ENCODE measurements at places on chromosomes 2 and 18. TPM values are rescaled to one million over a fixed set of nuclear protein-coding genes. Genes with fewer than 3 reads are reported as not detected.

DNA sequence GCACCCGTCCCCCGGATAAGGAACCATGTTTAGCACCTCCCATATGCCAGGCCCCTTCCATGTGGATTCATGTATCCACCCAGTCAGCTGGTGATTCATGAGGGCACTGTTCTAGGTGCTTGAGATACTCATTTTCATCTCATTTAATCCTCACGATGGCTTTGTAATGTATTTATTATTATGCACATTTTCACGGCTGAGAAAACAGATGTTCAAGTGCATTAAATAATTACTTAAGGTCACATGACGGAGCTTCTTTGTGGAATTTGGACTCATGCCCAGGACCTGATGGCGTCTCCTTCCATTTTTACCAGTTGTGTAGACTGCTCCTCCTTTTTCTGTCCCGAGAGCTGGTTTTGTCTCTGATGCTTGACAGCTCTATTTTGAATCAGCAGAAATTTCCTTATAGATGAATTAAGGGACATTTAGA lies 72.2 kb upstream of the RBM44 start:
- DNase-seq = no peak

- no peak for DNase-seq
Observed at GRCh38 chr2:231129216-231129615, 4.4 kb upstream of the HTR2B start.

GRCh38 chr2:145085612-145086011 lies 565.7 kb upstream of the ZEB2 start:
- DNase-seq = no peak

DNA sequence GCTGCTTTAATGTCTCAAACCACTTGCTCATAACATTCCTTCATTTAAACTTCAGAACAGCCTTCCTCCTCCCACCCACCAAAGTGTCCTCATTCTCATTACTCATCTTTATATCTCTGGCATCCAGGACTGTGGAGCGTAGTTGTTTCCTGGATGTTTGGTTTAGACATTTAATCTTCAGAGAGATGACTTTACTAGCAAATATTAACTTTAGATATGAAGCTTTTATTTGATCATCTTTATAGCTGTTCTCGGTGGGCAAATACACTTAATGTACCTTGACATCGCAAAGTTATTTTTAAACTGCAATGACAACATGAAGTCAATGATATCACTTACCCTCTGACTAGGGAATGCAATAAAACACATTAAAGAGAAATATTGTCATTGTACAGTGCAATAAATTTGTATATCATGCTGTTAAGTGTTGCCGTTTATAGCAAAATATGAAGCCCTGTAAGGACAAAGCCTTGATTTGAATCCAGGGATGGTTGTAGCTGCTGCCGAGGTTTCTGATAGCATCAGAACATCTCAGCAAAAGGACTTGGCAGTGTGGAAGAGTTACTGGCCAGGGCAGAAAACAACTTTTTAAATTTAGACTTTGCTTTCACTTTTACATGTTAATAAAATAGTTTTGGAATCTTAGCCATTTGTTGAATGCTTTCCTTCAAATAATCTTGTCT lies 4.6 kb upstream of the LAMA3 start:
- no peak for DNase-seq

DNA sequence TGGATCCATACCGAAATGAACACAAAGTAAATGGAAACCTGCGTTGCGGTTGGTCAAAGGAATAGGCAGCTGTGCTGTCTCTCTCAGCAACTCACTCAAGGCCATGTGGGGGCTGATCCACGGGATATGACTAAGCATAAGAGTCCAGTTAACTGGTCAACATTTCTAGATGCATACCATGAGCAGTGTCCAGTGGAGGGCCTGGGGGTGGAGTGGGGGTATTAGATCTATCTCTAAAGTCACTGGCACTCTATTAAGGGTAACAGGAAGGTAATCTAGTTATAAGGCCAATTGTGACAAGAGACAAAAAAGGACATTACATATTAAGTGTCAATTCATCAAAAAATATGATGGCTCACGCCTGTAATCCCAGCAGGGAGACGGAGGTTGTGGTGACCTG lies 136.8 kb downstream of the TTC32 start:
- no peak for DNase-seq

- peak; percentile 44 for DNase-seq
Observed at GRCh38 chr18:73408469-73408868, 540.7 kb upstream of the NETO1 start.

DNA sequence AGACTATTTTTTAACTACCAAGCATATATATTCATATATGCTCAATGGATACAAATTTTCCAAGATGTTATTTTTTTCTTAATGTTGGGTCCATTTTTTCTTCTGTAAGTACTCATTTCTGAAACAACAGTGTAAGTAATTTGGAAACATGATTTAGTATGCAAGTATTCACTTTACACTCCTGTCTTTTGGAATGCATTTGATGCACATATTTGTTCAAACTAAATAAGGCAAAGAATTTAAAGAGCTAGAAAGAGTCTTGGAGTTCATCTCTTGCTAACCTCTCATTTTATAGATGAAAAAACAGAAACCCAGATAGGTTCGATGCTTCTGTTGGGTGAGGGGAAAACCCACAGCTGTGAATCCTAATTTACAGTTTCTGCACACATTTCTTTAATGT lies 439.5 kb upstream of the RAB12 start:
- DNase-seq = no peak

GRCh38 chr2:239189711-239190131 lies 211.1 kb downstream of the HDAC4 start:
- DNase-seq = no peak

DNA sequence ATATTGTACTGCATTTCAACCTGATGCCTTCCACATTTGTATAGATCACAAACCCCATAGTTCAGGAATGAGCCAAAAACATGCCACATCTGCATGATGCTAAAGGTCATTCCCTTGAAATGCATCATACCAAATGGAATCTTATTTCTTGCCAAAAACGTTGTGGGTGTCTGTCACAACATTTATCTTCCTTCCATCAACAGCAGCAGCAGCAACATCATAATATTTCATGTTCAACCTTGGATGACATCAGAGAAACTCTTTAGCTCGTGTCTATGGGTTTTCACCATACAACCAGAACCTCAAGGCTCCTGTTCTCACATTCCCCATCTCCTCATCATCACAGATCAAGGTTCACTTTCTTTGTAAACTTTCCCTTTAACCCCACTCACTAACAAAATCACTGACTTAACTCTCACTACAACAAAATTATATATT lies 221.3 kb upstream of the CTAGE1 start:
- DNase-seq = no peak

DNA sequence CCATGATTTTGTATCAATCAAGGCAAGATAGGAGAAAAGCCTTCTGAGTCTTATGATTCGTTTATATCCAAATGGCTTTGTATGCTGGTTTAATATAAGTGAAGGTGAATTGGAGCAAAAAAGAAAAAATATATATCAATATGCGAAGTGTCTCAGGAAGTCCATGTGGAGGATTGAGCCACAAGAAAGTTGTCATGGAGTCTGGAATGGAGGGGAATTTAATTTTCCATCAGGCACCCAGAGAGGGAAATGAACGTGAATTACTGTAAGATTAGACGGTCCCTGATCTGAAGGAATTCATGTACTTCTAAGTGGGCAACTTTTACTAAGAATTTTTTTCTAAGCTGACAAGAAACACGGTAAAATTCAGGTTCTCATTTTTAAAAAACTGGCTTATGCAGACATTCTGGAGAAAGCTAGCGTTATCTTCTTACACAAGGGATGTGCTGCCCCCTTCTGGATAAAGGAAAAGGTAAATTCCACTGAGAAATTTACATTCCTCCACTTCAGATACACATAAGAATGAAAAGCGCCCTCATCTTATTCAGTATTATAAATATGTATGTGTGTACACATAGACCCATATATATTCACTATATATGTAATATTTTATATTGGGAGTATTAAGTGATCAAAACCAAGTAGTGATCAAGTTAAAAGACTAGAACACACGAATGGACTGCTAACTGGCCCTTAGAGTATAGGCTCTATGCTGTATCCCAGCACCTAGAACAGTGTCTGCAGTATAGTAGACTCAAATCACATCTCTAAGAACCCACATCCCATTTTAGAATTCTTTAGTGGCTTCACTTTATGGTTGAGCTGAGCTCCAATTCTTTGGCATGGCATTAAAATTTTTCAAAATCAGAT lies 289.0 kb upstream of the TFPI start:
- DNase-seq = peak; percentile 91

DNA sequence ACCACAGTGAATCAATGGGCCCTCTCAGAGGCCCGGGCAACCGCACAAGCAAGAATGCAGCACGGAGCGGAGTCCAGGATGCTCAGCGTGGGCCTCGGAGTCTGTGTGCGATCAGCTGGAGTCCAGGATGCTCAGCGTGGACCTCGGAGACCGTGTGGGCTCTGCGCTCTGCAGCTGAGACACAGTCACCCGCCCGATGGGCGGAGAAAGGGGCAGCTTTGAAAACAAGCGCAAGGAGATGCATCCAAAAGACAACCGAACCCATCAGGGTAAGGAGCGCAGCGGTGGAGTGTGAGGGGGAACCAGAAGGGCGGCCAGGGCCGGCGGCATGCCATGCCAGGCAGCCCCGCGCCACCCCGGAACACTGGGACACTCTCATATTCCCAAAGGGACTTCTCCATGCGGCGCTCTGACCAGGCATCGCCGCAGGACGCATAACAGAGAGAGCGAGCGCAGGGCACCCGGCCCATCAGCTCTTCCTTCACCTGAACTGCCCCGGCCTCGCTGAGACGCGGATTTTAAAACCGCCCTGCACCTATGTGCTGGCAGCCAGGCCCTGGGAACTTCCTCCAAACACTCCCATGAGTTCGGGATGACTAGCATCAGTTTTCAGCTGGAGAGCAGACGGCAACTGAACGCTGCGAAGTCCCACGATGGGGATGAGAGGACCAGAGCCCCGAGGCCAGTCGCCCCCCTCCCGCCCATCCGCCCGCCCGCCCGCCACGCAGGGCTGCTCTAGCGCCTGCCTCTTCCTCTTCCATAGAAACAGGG lies 44.7 kb downstream of the MC5R start:
- peak; percentile 69 for DNase-seq

- no peak for DNase-seq
Observed at GRCh38 chr2:25032901-25033300, 9.0 kb upstream of the EFR3B start.

- DNase-seq = no peak
Observed at GRCh38 chr2:55009277-55010060, 40.8 kb downstream of the RTN4 start.

DNA sequence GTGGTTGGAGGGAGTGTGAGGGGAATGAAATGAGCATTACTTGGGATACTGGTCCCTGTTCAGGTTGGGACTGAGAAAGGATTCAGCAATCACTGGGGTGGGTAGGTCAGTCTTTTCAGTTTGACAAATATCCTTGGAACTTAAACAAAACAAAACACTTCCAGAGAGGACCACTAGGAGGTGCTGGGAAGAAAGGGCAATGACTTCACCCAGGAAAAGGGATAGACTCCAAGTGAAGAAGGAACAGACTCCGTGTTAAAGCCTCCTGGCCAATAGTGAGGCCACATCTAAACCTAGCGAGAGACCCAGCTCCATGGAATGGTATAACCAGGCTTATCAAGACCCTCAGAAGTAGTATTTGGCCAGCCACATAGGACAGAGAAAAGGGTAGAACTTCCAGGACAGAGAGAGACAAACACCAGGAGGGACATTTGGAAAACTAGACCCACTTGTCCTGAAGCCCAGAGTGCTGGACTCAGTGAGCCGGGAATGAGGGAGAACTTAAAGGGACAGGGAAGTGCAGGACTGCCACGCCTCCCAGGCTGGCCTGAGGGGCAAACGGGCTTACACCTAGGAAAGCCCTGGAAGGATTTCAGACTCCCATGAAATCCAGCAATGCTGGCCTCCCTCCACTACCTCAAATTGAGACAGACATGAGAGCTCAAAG lies 19.6 kb upstream of the KCNG3 start:
- peak; percentile 95 for DNase-seq

GRCh38 chr2:25194576-25195122 lies 26.3 kb upstream of the POMC start:
- peak; percentile 18 for DNase-seq

GRCh38 chr18:47264308-47264700 lies 12.8 kb upstream of the SKOR2 start:
- DNase-seq = no peak

DNA sequence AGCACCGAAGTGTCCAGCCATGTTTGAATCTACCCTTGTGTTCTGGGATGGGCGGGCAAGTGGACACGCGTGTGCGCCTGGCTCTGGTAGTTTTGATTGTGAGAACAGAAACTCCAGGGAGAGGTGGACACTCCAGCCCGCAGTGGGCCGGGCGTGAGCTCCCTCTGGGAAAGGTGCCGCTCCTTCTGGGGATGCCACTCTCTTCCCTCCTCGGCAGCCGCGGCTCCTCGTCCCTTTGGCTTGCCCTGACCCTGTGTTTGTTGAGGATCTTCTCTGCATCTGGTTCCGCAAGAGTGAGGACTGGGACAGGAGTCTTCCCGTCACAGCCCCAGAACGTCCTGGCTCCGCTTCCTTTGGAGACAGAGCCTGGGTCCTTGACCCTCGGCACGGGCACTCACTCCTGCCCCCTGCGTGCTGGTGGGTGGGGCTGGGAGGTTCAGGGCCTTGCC lies 1.3 kb downstream of the CTDP1 start:
- DNase-seq = no peak

DNA sequence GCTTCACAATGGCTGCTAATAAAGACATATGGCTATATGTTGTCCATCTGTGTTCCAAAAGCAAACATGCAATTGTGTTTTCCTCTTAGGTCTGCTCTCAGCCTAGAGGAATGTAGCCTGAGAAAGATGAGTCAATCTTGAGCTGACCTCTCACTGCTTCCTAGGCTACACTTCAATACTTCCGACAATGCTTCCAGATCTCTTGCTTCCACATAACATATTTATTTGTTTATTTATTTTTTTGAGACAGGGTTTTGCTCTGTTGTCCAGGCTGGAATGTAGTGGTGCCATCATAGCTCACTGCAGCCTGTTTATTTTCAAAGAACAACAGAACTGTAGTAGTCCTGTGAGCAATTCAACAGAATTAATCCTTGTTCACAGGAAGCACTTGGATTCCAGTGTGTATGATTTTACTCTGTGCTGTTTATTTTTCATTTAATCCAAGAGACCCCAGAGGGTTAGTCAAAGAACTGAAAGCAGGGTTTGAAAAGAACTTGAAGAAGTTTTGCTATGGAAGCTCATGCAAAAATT lies 437.9 kb downstream of the TXNL1 start:
- DNase-seq = no peak

DNA sequence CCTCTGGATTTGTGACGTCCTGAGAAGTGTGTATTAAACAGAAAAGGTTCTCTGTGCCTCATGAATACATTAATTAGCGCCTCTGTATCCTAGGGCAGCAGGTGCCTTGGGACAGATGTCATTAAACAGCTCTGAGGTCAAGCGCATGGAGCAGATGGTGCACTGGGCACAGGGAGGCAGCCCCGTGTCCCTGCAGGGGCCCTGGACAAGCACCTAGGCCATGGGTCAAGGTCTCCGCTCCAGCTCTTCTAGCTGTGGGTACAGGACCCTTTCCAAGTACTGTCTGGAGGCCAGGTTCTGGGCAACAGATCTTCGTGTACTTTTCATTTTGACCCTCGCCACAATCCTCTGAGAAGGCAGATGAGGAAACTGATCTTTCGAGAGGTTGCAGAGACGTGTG lies 126.4 kb downstream of the KCTD1 start:
- DNase-seq = no peak

The GLI2 gene
- 57.0 TPM for polyA plus RNA-seq

The DSG4 gene
- not detected for polyA plus RNA-seq

The SERPINB4 gene
- polyA plus RNA-seq = 2.3 TPM

The HDAC4 gene
- polyA plus RNA-seq = 6.6 TPM

The TRIB2 gene
- polyA plus RNA-seq = 34.9 TPM

The CARF gene
- 1.7 TPM for polyA plus RNA-seq

The PROC gene
- polyA plus RNA-seq = 2.7 TPM

The NXPH2 gene
- 2.7 TPM for polyA plus RNA-seq

The BCL11A gene
- polyA plus RNA-seq = 77.6 TPM

The CCDC141 gene
- 11.7 TPM for polyA plus RNA-seq

The MYOM1 gene
- polyA plus RNA-seq = 0.27 TPM

The PLEK gene
- 0.06 TPM for polyA plus RNA-seq

The CPS1 gene
- polyA plus RNA-seq = 4.9 TPM
